ENCODE measurements at places on chromosomes 4 and X. TPM values are rescaled to one million over a fixed set of nuclear protein-coding genes. Genes with fewer than 3 reads are reported as not detected.

- H3K27ac ChIP-seq: no peak overlapping the region
- no peaks in the 10 kb centered on the region for H3K27me3 ChIP-seq
- no peaks in the 10 kb centered on the region for H3K36me3 ChIP-seq
- H3K4me1 ChIP-seq: no peaks in the 10 kb centered on the region
- no peak for DNase-seq
These were observed 38.4 kb downstream of the ZNF185 start for GRCh38 chrX:152936306-152936705.

Gene KLHL4
- total RNA-seq: 1.2 TPM

- DNase-seq: peak; percentile 46
- H3K36me3 ChIP-seq: no peaks in the 10 kb centered on the region
- peak overlapping the region; percentile 88 for H3K27ac ChIP-seq
- H3K27me3 ChIP-seq: no peaks in the 10 kb centered on the region
- H3K4me1 ChIP-seq: peaks cover 19% of the 10 kb centered on the region
- no peak overlapping the region for H3K4me3 ChIP-seq
These were observed 85.9 kb downstream of the RNF150 start for GRCh38 chr4:141047228-141047884.

DNA sequence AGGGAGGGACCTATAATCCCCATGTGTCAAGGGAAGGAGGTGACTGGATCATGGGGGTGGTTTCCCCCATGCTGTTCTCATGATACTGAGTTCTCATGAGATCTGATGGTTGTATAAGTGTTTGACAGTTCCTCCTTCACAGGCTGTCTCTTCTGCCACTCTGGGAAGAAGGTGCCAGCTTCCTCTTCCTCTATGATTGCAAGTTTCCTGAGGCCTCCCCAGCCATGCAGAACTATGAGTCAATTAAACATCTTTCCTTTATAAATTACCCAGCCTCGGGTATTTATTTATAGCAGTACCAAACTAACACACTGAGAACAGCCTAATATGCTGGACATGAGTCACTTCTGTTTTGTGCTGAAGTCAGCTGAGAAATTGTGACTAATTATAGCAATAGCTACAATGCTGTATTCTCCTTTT lies 656.9 kb upstream of the CPEB2 start:
- peak overlapping the region; percentile 16 for H3K27ac ChIP-seq
- DNase-seq: peak; percentile 58
- H3K4me1 ChIP-seq: peaks cover 18% of the 10 kb centered on the region
- H3K36me3 ChIP-seq: no peaks in the 10 kb centered on the region

DNA sequence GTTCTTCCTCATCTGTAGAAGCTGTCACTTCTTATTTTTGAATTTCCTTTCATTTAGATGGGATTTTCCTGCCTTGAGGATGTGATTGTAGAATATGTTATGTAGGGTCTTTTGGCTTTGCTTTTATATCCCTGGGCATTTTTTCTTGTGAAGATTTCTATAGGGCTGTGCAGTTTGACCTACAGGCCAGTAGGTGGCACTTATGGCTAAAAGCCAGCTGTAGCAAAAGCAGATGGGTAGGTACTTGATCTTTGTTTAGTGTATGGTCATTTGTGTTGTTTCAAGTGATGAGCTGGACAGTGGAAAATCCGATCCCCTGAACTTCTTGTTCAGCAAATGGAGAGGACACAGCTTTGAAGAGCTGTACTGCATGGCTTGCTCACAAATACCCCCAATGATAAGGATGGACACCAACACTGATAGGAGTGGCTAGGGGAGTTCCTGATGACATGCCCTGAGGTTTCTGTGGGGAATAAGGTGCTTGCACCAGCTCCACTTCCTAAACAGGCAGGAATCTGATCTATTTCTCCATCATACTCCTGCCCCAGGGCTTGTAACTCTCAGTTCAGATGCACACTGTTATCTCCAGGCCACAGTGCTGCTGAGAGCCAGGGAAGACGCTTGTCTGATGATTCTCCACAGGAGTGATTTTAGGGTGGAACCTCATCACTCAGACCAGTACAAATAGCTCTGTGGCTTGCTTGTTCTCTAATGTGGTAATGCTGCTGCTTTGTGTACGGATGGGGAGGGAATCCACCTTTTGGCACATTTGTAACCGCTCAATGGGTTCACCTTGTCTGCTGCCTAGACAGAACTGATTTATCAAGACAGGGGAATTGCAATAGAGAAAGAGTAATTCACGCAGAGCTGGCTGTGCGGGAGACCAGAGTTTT lies 417.1 kb upstream of the MAGEB16 start:
- no peak overlapping the region for H3K4me3 ChIP-seq
- no peak overlapping the region for H3K27ac ChIP-seq
- H3K4me1 ChIP-seq: no peaks in the 10 kb centered on the region
- no peak for DNase-seq

DNA sequence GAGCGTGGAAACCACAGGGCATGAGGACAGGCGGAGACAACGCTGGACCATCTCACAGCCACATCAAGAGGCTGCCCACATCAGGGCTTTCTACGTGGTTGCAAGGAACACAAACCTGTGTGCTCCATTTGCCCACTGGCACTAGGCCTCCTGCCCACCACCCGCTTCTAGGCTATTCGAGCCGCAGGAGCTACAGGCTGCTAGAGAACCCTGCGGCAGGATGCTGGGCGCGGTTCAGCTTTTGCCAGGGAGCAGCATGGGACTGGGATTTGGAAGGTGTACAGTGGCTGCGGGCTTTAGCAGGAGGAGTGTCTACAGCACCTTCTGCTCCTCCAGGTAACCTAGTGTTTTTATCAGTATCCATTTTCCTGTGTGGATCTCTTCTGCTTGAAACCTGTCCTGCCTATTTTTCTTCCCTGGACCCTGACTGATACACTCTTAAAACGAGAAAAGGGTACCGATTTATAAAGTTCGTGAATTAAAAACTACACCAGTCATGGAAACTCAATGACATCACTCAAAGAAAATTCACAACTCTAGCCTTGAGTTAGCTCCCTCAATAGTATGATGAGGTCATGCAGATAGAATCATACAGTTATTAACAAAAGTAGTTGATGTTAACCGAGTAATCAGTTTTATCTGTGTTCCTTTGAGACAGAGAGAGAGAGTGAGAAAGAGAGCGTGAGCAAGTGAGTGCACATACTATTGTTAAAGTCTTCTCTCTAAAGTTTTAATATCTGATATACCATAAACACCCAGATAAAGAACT lies 12.8 kb downstream of the NOP14 start:
- peak overlapping the region; percentile 14 for H3K27ac ChIP-seq
- no peaks in the 10 kb centered on the region for H3K27me3 ChIP-seq
- H3K36me3 ChIP-seq: peaks cover 90% of the 10 kb centered on the region
- no peak overlapping the region for H3K4me3 ChIP-seq

DNA sequence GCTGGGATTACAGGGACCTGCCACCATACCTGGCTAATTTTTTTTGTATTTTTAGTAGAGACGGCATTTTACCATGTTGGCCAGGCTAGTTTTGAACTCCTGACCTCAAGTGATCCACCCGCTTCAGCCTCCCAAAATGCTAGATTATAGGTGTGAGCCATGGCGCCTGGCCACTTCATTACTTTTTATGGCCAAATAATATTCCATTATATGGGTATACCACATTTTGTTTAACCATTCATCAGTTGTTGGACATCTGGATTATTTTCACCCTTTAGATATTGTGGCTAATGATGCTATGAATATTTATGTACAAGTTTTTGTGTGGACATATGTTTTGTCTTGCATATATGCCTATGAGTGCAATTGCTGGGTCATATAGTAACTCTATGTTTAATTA lies 8.6 kb upstream of the FHIP1A start:
- no peaks in the 10 kb centered on the region for H3K27me3 ChIP-seq
- DNase-seq: no peak
- no peaks in the 10 kb centered on the region for H3K36me3 ChIP-seq
- no peak overlapping the region for H3K27ac ChIP-seq

GRCh38 chr4:10035130-10035529 lies 13.8 kb upstream of the SLC2A9 start:
- H3K27me3 ChIP-seq: no peaks in the 10 kb centered on the region
- no peaks in the 10 kb centered on the region for H3K36me3 ChIP-seq
- H3K4me1 ChIP-seq: peaks cover 25% of the 10 kb centered on the region
- no peak overlapping the region for H3K4me3 ChIP-seq
- DNase-seq: no peak
